ENCODE measurements at places on chromosomes 11 and 22.

- no peak for DNase-seq
Measured at GRCh38 chr22:43315687-43316217, 27.4 kb downstream of the SCUBE1 start.

- no peak for DNase-seq
Measured at GRCh38 chr11:69978841-69979614, 99.1 kb upstream of the ANO1 start.

DNA sequence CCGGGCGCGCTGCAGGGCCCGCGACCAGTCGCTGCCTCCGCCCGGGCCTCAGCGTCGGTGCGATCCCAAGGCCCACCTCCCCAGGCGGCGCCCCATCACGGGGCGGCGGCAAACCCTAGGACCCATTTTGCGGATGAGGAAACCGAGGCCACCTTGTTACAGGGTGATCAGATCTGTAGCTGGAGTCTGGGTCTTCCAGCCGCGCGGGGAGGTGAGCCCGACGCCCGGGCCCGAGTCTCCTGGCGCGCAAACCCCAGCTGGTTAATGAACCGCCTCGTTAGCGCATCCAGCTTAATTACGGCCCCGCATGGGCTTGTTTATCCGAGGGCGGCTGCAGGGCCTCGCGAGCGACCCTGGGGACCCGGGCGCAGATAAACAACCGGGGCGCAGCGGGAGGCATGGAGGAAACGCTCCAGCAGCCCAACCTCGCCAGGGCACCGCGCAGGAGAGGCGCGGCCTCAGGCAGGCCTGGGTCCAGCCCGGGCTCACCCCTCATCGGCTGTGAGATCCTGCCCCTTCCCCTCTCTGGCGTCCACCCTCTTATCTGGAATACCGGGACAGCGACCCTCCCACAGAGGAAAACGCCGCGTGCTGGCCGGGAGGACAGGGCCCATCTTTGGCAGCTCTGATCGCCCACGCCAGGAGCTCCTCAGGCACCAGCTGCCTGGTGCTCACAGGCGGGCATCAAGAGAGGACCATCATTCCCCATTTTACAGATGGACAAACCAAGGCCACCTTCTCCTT is 14.7 kb downstream of the OTUB1 start:
- no peak for DNase-seq

DNA sequence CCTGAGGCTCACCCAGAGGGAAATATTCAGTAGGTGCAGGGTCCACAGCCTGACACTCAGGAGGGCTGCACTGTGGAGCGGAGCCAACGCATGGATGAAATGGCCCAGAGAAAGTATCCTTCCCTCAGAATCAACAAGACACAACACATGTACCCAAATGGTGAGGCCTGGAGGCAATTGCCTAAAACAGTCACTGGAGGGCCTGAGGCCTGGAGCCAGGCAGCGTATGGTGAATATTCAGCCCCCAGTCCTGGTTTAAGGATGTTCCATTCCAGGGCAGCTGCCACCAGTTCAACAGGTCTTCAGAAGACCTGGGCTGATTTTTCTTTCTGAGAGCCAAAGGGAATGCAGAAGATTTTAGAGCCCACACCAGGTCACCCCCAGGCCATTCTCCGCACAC is 264.8 kb downstream of the INSC start:
- DNase-seq: no peak

GRCh38 chr11:75593286-75593915 is 31.3 kb downstream of the SERPINH1 start:
- no peak for DNase-seq

- no peak for DNase-seq
Measured at GRCh38 chr11:61778357-61778886, 14.0 kb downstream of the TMEM258 start.

- no peak for DNase-seq
Measured at GRCh38 chr11:210122-210802, 2.8 kb downstream of the RIC8A start.

GRCh38 chr11:132721526-132721925 is 810.8 kb downstream of the OPCML start:
- no peak for DNase-seq

GRCh38 chr22:29882716-29883044 is 294 bp upstream of the MTMR3 start:
- no peak for DNase-seq

DNA sequence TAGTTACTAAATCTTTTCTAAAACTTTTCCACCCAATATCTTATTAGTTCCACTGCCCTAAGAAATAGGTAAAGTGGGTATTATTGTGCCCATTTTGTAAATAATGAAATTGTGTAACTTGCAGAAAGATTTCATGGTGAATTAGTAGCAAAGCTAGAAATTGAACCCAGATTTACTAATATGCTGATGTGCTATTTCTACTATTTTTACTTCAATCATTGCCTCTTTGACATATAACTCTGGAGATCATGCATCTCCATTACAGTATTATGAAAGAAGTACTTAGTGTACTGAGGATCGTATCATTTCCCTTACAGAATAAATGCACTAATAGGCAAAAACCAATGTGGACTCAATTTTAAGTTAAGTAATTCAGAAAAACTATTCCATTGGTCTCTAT is 119.0 kb downstream of the CSTPP1 start:
- DNase-seq: no peak

DNA sequence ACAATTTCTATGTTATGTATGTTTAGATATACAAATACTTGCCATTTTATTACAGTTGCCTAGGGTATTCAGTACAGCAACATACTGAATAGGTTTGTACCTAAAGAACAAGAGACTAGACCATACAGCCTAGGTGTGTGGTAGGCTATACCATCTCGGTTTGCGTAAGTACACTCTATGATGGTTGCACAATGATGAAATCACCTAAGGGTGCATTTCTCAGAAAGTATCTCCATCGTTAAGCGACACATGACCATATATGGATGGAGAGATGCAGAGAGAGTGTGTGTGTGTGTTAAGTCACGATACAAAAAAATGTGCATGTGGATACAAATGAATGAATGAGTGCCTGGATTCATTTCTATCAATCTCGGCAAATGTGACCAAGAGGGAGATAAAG is 37.7 kb downstream of the NARS2 start:
- no peak for DNase-seq

DNA sequence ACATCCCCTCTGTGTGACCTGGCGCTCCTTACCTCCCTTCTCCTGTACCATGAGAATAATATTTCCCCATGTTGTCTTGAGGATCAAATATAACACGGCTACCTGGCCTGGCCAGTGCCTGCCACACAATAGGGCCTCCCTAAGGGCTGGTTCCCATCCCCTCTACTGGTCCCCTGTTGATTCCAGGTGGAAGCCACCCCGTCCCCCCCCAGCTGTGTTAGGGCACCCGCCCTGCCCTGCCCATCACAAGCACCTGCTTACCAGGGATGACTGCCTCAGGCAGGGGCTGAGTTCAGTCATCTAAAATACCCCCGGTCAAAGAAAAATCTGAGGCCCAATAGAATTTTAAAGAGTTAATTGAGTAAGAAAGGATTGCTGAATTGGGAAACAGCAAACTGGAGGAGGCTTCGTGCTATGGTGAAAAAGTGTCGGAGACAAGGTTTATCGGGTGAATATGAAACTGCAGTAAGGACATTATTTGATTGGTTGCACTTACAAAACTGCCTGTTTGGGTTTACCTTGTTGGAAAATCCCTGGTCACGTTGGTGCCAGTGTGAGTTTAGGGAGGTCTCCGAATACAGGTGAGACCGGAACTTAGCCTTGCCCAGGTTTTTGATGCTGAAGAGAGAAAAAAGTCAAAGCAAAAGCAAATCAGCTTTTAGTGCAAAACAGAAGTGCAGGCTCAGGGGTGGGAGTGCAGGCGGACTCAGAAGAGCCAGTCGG is 5.2 kb downstream of the APOL1 start:
- no peak for DNase-seq

DNA sequence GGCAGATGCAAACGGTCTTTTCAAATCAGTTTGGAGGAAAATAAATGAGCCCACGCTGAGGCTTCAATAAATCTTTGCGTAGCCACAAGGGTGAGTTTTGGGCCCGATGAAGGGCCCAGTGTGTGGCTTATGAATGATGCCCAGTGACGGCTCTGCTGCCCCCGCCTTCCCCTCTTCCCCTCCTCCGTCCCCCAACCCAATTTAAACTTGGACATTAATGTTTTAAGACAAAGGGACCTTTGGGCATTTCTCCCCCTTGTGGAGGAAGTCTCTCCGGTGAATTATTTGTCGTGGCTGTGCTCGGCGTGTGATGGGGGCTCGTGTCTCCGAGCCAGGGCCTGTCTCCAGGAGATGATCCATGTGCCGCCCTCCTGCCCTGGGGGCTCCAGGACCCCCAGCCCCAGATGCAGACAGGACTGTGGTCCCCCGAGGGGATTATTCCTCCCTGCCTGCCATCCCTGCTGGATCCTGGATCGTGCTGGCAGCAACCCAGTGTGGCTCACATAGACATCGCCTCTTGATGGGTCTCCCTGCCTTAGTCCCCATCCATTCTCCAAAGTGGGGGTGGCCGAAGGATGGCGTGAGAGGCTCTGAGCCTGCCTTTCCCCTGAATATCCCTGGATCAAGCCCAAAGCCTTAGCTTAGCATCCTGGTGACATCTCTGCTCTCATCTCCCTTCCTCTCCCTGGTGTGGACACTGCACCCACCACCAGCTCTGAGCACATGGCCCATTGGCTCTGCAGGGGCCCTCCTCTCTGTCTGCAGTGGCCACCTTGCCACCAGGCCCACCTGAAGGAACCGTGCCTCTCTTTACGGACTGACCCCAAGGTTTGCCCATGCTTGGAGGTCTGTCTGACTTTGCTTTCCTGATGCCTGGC is 56.4 kb downstream of the SMIM38 start:
- DNase-seq: no peak

- DNase-seq: no peak
Measured at GRCh38 chr22:17085277-17086181, 729 bp downstream of the IL17RA start.

GRCh38 chr11:129208863-129209262 is 16.7 kb upstream of the ARHGAP32 start:
- no peak for DNase-seq

GRCh38 chr11:64745521-64746328 is 1.8 kb upstream of the RASGRP2 start:
- peak; percentile 57 for DNase-seq

DNA sequence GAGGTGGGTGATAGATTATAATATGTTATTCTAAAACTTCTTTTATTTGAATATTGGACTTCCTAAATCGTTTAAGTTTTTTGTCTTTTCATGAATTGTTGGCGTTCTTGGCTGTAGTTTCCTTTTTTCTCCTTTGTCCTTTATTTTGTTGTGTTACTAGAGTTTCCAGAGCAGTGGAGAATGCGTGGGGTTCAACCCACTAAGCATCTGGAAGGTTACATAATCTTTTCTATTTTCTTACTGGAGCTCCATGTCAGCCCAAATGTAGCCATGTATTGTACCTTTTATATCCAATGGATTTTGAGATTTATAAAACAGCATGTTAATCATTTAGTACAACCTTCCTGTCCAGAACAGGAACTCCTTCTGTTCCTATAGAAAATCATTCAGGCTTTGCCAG is 63.2 kb downstream of the PPP6R3 start:
- DNase-seq: no peak

DNA sequence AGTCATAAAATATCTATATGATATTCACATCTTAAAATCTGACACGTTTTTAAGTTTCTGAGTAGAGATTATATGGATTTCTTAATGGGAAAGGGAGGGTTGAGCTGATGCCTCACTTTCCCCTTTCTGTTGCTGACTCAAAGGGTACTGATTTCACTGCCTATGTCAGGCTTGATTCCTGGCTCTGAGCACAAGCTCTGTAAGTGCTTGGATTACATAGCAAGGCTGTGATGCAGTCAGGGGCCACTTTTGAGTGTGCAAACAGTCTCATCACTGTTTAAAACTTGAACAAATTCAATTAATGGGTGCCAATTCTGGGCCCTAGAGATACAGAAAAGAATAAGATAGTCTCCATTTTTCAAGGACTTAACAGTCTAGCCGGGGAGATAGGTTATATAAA is 14.4 kb downstream of the ATXN10 start:
- no peak for DNase-seq

GRCh38 chr11:122656631-122657101 is 1.1 kb downstream of the UBASH3B start:
- no peak for DNase-seq

GRCh38 chr11:36702330-36703054 is 104.5 kb upstream of the RAG2 start:
- DNase-seq: no peak

DNA sequence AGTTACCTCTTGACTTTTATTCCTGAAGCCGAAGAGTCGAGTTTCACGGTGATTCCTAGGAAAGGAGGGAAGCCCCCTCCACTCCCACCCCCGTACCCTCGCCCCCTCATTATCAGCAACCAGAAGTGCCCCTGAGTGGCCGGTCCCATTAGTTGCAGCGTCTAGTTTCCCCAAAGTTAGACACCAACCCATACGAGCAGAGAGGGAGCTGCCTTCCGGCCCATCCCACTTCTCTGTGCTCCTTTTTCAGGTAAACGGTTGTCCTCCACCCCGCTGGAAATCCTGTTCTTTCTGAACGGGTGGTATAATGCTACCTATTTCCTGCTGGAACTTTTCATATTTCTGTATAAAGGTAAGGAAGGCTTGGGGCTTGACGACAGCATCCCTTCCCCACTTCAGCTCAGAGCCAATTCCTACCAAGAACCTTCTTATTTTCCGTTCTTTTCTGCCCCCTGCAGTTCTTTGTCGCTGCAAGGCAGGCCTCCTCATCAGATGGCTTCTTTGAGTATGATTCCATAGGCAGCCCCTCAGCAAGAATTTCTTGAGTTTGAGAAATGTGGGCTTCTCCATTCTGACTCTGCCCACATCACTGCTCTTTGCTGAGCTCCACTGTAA is 701 bp downstream of the TMEM216 start:
- no peak for DNase-seq

- DNase-seq: no peak
Measured at GRCh38 chr11:121356357-121356756, 63.8 kb downstream of the SC5D start.

DNA sequence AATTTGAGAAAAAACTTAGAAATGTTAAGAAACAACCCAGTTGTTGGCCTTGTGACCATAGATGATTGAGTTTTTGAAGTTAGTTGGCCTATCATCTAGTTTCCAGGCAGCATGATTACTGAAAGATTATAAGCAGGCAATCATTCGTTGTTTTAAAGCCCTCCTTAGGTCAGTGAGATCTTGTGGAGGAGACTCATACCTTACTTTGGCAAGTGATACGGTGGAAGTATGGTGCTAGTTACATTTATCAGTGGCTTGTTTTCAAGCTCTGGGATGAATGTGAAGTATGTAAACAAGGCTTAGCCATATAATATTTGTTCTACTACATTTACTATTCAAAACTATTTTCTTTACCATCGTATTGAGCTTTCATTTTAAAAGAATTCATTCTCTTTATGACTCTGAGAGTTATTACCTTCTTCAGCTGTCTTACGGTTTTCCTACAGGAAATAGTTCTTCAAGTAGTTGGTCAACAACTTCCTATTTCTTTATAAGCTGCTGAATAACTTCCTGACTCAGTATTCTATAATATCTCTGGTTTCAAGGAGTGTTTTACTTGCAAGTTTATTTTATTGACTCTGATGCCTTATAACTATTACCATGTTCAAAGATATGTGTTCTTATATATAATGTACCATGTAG is 7.3 kb downstream of the YAP1 start:
- no peak for DNase-seq
